Mononuclear cell (primary cell): ENCODE measurements at places on chromosomes 12 and 14. TPM values are rescaled to one million over a fixed set of nuclear protein-coding genes. Genes with fewer than 3 reads are reported as not detected.

The SYCP3 gene
- 0.21 TPM for total RNA-seq

The CACNA2D4 gene
- total RNA-seq: 17.2 TPM

The SYT10 gene
- total RNA-seq: not detected

The WNT1 gene
- total RNA-seq: 0.10 TPM

The STAC3 gene
- total RNA-seq: 3.1 TPM

The GLIPR1L1 gene
- total RNA-seq: not detected

The RERGL gene
- not detected for total RNA-seq

The TSPAN8 gene
- not detected for total RNA-seq

The FAR2 gene
- 7.0 TPM for total RNA-seq

The COL2A1 gene
- not detected for total RNA-seq

The BMP4 gene
- not detected for total RNA-seq

The HPD gene
- total RNA-seq: not detected

The SLC5A8 gene
- not detected for total RNA-seq

The GSKIP gene
- 11.6 TPM for total RNA-seq

The TMTC2 gene
- 7.2 TPM for total RNA-seq

The TMEM179 gene
- total RNA-seq: not detected

The FOXG1 gene
- total RNA-seq: not detected

The POP5 gene
- 12.7 TPM for total RNA-seq

The SLC24A4 gene
- 6.7 TPM for total RNA-seq

The TDRD9 gene
- 2.5 TPM for total RNA-seq

The PLBD1 gene
- 201 TPM for total RNA-seq

The MYF5 gene
- not detected for total RNA-seq

The ESYT1 gene
- 62.1 TPM for total RNA-seq

The ADCY4 gene
- total RNA-seq: 2.3 TPM

The TC2N gene
- 133 TPM for total RNA-seq

The CREBL2 gene
- total RNA-seq: 19.6 TPM

The DNAJC22 gene
- total RNA-seq: not detected

The NR1H4 gene
- 0.10 TPM for total RNA-seq

The KRT78 gene
- not detected for total RNA-seq

The MLXIP gene
- 27.1 TPM for total RNA-seq

The USP44 gene
- total RNA-seq: 6.3 TPM
